ENCODE measurements at places on chromosomes 1 and 21. TPM values are rescaled to one million over a fixed set of nuclear protein-coding genes. Genes with fewer than 3 reads are reported as not detected.
A peak's percentile ranks its signal among the peaks of the same experiment; 100 is the strongest.

The NUDT17 gene
- total RNA-seq = 2.5 TPM

DNA sequence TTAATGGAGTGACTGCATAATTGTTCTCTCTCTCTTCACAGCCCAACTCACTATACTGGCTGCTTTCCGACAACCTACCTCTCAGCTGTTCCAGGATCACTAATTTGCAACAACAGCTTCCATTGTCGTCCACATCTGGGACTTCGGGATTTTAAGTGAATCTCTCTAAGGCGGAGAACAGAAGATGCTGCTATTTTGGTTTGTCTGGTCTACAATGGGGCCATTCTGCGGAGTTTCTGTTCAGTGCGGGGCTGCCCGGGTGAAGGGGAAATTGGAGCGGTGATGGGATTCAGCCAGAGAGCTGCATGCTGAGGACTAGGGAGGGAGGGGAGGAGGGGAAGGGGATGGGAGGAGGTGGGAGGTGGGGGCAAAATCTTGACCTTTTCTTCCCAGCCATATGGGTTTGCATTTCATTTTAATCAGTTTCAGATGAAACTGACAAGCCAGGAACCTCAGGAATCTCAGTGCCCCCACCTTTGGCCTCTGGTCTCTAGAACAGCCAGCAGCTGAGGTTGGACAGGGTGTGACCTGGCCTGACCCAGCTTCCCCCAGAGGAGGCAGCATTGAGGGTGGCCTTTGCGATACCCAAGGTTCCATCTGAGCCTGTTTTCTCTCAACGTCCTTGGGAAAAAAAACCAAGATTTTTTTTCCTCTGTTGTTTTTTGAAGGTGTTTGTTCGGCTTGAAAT is 6.9 kb upstream of the SRP9 start:
- no peak for DNase-seq

The REN gene
- total RNA-seq = 0.59 TPM

- no peak for DNase-seq
Observed at GRCh38 chr21:45256912-45257672, 30.6 kb downstream of the POFUT2 start.

DNA sequence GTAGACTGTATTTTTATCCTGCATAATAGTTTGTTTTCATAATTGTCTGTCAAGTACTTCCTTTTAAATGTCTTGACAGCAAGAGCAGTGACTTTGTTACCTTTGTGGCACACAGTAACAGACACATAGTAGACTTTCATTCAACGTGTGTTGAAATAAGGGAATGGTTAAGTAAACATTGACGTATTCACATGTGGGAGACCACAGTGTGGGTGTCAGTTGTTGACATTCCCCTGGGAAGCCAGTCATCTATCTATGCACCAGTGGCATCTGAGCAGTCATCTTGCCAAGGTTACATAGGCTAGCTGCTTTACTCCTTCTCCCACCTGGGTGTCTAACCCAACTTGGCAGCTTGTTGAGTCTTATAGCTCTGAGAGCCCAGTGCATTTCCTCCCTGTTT is 1.4 kb upstream of the NUP133 start:
- no peak for DNase-seq

DNA sequence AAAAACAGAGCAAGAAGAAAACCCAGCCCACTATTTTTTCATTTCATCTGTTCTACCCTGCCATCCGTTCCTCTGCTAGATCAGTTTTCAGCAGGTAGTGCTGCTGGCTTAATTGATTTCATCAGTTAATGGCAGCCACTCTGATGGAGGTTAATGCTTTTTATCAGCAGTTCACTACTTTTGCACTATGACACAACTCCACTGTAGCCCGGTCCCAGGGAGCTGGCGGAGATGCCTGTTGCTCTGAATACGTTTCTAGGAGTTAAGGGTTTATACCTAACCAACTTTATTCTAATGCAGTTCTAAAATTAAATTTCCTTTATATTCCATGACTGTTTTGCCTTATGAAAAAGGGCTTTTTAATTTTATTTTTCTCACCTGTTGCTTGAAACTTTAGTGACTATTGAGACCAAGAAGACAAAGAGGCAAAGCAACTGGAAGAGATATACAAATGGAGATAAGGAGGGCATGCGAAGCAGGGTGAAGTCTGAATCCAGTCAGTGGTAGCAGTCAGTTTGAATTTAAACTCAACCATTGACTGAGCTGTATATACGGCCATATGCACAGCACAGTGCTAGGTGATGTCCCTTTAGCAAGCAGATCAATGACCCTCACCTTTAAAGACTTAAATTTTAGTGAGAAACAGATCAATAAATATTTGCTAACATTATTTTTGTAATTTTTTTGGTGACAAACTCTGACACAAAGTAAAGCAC is 477.9 kb downstream of the LMO4 start:
- no peak for DNase-seq

DNA sequence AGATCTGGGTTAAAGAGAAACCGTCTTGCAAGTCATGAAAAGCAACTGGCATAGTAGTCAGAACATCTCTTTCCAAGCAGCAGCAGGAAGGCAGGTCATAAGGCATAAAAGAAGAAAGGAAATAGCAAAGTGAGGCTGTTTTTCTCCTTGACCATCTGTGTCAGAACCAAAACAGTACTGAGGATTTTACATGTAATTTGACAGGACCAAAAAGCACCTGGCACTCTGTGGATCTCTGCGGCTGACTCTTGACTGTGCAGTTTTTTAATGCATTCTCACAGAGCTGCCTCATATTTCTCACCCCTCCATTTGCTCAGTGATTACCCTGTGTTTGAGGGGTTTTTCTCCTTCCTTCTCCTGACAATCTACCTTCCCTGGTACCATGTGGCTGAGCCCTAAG is 17.7 kb downstream of the TBX15 start:
- no peak for DNase-seq

The LIN28A gene
- total RNA-seq = not detected

The PHGDH gene
- 60.8 TPM for total RNA-seq

The PTP4A2 gene
- total RNA-seq = 205 TPM

DNA sequence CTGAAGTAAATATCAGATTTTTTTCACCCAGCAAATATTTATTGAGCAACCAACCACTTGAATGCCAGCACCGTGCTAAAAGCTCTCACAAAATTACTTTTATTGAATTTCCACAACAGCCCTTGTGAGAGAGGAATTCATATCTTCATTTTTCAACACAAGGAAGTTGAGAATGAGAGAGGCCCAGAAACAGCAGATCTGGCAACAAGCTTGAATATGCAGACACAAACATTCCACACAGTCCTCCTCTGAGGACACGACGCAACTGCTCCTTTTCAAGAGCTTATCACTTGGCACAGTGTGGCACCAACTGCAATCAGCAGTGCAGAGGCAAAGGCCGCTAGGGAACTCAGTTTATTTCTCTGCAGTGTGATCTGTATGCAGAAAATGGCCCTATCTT is 32.2 kb upstream of the IFNAR2 start:
- DNase-seq = no peak

The LCE2B gene
- not detected for total RNA-seq

- no peak for DNase-seq
Observed at GRCh38 chr1:231625975-231626534, 535 bp upstream of the DISC1 start.

The OR6N2 gene
- total RNA-seq = 0.30 TPM

The NEGR1 gene
- total RNA-seq = 18.1 TPM

GRCh38 chr1:229062135-229062534 is 208.8 kb upstream of the RAB4A start:
- no peak for DNase-seq

DNA sequence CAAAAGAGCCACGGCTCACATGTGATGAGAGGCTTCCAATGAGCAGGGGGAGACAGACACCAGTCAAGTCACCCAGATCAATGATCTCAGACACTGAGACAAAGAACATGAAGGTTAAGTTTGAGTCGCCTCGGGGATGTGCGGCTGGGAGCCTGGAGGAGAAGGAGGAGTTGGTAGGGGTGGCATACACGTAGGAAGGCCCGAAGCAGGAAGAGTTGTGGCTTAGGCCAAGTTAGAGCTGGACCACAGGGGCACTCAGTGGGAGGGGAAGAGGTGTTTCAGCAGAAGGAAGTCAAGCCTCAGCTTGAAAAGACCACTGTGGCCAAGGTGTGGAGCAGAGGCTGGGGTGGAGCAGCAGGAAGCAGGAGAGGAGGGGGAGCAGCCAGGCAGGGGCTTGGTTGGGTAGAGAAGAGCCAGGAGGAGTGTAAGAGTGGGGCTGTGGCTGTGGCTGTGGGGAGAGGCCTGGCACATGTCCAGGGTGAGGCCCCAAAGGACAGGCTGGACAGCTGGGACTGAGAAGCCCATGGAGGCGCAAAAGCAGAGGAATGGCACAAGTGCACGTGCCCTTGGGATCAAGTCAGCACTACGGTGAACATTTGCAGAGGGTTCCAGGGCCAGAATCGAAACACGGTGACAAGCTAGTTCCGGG is 27.6 kb downstream of the CTNNBIP1 start:
- no peak for DNase-seq

DNA sequence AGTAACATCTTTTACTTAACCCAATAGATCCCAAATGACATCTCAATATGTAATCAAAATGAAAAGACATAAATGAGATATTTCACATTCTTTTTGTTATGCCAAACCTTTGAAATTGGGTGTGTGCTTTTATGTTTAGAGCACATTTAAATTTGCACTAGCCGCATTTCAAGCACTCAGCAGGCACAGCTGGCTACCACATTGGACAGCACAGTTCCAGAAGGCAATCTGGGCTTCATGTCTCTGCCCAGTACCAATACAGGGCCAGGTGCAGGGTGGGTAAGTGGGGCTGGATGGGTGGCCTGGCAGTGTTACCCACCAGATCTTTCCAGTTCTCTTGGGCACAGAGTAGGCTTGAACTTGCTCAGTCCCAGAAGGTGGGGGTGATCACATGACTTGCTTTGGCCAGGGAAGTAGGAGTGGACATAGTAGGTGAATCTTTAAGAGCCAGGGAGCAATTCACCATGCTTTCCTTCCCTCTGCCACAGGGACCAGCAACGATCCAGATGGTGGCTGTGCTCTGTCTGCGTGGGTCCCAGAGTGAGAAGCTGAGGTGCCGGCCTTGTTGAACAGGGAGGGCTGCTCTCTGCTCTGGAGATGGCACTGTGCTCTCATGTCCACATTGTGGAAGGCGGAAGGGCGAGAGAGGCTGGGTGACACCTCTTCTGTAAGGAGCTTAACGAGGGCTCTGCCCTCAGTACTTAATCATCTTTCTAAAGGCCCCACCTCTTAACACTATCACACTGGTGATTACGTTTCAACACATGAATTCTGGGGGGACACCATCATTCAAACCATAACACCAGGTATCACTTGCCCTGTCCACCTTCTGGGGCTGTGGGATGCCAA is 261.4 kb downstream of the GRIK3 start:
- no peak for DNase-seq

DNA sequence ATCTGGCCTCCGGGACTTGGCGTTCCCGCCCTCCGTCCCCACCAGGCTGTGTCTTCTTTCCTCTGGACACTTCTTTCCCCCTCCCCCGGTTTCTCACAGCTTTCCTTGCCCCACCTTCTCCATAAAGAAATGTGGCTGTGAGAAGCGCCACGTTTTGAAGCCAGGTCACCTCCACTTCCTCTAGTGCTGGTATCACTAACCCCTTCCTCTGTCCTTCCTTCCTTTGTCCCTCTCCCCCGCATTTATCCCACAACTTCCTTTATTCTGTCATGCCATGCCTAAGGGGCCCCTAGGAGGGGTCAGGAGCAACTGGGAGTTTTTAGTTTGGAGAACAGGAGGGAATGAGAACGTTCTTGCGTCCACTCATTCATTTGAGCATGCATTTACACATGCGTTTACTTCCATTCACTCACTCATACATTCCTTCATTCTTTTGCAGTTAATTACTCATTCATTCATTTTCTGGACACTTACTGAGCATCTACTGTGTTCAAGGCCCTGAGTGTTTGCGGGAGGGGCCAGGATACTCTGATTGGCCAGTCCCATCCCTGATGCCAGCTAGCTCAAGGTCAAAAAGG is 5.0 kb upstream of the ACOT11 start:
- DNase-seq = no peak

The TDRD5 gene
- 0.15 TPM for total RNA-seq

DNA sequence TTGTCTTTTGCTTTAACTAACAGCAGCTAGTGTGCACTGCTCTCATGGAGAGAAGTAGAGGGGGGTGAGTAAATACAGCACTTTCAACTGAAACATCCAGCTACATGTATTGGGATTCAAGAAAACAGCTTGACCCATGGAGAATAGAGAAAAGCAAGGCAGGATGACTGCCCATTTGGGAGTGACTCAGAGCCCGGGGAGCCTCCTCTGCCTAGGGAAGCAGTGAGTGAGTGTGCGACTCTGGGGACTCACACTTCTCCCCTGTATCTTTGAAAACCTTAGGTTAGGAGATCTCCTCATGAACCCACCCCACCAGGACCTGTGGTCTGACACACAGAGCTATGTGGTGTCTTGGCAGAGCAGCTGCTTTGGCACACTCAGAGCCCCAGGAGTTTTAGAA is 82.0 kb upstream of the PTGFR start:
- DNase-seq = no peak

The CFHR1 gene
- total RNA-seq = 0.74 TPM

The IGSF3 gene
- total RNA-seq = 15.8 TPM

The SLAMF9 gene
- total RNA-seq = not detected

DNA sequence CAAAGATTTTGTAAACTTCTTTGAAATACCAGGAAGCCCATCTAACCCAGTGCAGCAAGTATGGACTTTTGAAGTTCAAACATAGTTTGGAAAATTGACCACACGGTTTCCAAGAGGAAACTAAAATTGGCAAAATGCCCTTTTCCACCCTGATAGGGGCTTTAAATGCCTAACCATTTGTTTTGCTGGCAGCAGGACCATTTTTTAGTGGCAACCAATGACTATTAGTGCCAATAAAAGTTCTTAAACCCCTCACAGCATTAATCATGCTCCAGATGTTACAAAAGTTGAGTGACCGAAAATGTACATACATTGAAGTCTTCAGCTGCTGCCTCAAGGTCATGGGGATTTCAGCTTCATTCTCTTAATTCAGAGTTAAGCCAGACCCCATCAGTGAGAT is 46.4 kb upstream of the ENAH start:
- DNase-seq = no peak

The NPR1 gene
- total RNA-seq = 58.8 TPM

- DNase-seq = peak; percentile 36
Observed at GRCh38 chr1:7580923-7581753, 190.0 kb upstream of the VAMP3 start.

GRCh38 chr1:208787219-208787618 is 543.0 kb upstream of the PLXNA2 start:
- no peak for DNase-seq

The SHISAL2A gene
- 1.6 TPM for total RNA-seq

- DNase-seq = no peak
Observed at GRCh38 chr1:234154320-234155251, 218.7 kb upstream of the COA6 start.

DNA sequence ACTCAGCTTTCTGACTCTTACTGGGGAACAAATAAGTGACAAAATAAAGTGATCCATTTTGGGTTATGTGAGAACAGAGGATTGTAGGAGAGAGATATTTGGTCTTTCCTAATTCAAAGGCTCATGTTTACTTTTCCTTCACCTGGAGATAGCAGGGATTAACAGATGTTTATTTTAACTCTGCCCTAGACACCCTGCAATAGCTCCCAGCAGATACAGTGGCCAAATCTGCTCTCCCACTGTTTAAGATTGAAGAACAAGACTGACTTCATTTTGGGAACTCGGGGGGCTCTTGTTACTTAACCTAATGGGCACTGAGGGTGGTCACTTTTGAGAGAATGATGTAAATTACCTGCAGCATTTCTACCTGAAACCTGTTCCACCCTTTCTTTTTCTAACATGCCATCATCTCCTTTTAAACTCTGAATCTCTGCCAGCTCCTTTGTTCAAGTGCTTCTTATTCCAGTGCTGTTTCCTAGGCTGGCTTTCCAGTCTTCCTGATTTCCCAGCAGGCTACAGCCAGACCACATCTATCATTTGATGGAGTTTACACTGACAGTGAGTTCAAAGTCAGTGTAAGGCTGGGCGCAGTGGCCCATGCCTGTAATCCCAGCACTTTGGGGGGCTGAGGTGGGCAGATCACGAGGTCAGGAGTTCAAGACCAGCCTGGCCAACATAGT is 90.0 kb downstream of the SELENOF start:
- DNase-seq = no peak

Data from lower lobe of right lung (tissue), 2 donors.